ENCODE measurements at places on chromosomes 7 and 10. TPM values are rescaled to one million over a fixed set of nuclear protein-coding genes. Genes with fewer than 3 reads are reported as not detected.

- no peak for DNase-seq
- H3K27ac ChIP-seq, result no peak overlapping the region
- H3K4me3 ChIP-seq, result no peak overlapping the region
- no peaks in the 10 kb centered on the region for H3K27me3 ChIP-seq
- no peaks in the 10 kb centered on the region for H3K36me3 ChIP-seq
- H3K4me1 ChIP-seq, result no peaks in the 10 kb centered on the region
Measured at GRCh38 chr7:107372298-107372697, 97.6 kb upstream of the GPR22 start.

GRCh38 chr7:157397731-157398691, 61.2 kb downstream of the DNAJB6 start:
- no peaks in the 10 kb centered on the region for H3K4me1 ChIP-seq
- no peaks in the 10 kb centered on the region for H3K27me3 ChIP-seq
- peak overlapping the region; percentile 38 for H3K27ac ChIP-seq

DNA sequence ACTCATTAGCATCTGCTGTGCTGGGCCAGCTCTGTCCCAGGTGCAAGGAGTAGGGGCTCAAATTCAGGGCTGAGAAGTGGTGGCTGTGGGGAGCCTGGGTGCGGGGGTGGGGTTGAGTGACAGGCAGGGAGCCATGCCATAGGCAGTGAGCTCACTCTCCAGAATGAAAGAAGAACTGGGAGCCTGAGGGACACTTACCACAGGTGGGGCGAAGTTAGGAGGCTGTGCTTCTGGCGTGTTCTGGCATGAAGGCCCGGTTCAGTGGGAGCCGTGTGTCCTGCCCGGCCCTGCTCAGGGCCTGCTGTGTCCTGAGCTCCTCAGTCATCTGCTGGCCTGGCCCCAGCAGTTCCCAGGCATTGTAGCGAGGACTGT, 62.5 kb downstream of the MKI67 start:
- H3K4me3 ChIP-seq, result no peak overlapping the region
- H3K27me3 ChIP-seq, result no peaks in the 10 kb centered on the region
- no peak for DNase-seq
- no peaks in the 10 kb centered on the region for H3K36me3 ChIP-seq
- peaks cover 3% of the 10 kb centered on the region for H3K4me1 ChIP-seq

DNA sequence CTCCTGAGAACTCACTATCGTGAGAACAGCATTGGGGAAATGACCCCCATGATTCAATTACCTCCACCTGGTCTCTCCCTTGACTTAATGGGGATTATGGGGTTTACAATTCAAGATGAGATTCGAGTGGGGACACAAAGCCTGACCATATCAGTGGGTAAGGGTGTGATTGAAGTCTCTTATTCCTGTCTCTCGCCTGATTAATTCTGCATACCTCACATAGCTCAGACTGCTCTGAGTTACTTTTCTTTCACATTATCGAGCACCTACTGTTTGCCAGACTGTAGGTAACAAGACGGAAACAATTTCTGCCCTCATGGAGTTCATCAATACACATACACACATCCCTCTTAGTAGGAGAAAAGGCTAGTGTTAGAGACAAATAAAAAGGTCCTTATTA, 25.0 kb downstream of the CISD1 start:
- DNase-seq, result no peak
- H3K36me3 ChIP-seq, result no peaks in the 10 kb centered on the region
- H3K27ac ChIP-seq, result no peak overlapping the region
- H3K4me1 ChIP-seq, result no peaks in the 10 kb centered on the region

DNA sequence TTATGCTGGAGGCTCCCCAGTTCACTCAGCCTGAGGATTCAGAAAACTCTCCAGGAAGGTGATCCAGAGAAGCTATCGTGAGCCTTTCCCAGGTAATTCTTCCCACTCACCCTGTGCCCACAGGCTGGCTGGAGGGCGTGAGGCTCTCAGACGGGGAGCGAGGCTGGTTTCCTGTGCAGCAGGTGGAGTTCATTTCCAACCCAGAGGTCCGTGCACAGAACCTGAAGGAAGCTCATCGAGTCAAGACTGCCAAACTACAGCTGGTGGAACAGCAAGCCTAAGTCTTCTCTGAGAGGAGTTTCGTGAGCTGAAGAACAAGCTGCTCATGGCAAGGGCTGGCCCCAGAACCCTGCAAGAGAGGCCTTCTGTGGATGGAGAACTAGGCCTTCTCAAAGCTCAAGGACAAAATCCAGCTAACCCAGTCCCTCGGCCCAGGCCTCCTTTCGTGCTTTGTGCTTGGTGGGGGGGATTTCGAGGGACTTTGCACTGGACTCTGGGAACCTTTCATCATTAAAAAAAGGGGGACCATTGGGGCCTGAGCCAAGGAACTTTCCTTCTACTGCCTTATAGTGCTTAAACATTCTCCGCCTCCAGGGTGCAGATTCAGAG, 23.6 kb downstream of the NOBOX start:
- H3K36me3 ChIP-seq, result no peaks in the 10 kb centered on the region
- no peaks in the 10 kb centered on the region for H3K4me1 ChIP-seq
- H3K27me3 ChIP-seq, result no peaks in the 10 kb centered on the region
- no peak overlapping the region for H3K27ac ChIP-seq

Gene FGF8
- not detected for total RNA-seq

Gene KLF14
- total RNA-seq, result not detected
